Fibroblast of lung (primary cell): ENCODE measurements at places on chromosomes 2 and 18.

DNA sequence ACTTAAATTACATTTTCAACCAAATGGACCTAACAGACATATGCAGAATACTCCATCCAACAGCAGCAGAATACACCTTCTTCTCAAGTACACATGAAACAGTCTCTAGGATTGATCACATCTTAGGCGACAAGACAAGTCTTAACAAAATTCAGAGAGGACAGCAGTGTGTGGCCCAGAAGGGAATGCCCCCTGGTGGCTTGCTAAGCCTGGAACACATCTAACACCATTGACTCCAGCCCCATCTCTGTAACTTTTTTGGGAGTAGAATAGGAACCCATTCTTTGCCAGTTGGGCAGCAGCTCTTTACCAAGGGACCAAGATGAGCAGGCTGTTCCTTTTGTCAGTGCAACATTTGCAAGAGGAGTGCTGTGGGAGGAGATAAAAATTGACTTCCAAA is 249.9 kb downstream of the PLCL1 start:
- peak; percentile 19 for DNase-seq

DNA sequence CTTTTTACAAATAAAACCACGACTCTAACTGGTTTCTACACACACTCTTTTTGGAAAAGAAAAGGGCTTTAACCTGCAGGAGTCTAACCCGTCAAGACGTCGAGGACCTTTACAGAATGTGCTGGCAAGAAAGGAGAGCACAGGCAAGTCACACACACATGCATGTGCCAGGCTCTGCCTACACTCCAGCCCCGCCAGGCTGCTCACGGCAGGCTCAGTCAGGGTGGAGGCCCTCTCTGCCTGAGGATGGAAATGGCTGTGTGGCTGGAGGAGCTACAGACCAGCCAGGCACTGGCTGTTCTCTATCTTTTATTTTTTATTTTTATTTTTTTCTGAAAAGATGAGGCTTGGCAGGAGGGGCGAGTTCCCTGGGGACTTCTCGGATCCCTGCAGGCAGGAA is 10.2 kb downstream of the SIX3 start:
- no peak for DNase-seq

GRCh38 chr2:200658278-200658864 is 72.6 kb downstream of the AOX1 start:
- DNase-seq = peak; percentile 23

DNA sequence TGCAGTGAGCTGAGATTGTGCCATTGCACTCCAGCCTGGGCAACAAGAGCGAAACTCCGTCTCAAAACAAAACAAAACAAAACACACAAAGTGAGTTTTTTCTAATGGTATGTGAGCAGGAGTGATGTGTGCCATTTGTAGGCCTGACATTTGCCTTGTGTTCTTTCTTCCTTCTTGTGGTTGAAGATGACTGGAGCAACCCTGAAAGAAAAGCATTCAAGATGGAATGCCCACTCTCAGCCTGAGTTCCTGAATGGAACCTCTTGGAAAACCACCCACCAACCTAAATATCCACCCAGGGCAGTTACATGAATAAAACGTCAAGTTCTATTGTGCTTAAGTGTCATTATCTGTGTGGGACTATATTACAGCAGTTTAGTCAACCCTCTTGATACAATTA is 26.5 kb downstream of the PGAP1 start:
- DNase-seq = no peak

- no peak for DNase-seq
Measured at GRCh38 chr2:100264651-100265050, 57.6 kb downstream of the LONRF2 start.

DNA sequence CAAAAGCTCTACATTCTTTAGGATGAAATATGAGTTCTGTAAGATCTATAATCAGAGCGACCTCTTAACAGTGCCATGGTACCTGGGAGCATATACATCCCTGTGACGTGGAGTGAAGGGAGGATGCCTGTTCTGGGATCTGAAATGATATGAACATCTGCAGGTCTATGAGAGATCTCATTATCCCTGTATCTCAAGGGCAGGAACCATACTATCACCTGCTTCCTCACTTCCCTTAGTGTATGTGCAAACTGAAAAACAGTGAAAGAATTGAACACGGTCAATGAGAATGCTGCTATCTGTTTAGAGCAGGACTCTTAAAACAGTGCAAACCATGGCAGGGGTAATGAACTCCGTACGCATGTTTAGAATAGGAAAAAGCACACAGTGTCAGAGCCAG is 364.0 kb downstream of the LPIN1 start:
- no peak for DNase-seq

- DNase-seq = no peak
Measured at GRCh38 chr2:1563943-1564891, 151.0 kb downstream of the TPO start.

GRCh38 chr2:66494708-66495107 is 59.8 kb downstream of the MEIS1 start:
- DNase-seq = peak; percentile 94

GRCh38 chr2:16008331-16008850 is 68.0 kb downstream of the MYCN start:
- DNase-seq = no peak

- peak; percentile 52 for DNase-seq
Measured at GRCh38 chr18:78981989-78982620, 2.5 kb downstream of the SALL3 start.

DNA sequence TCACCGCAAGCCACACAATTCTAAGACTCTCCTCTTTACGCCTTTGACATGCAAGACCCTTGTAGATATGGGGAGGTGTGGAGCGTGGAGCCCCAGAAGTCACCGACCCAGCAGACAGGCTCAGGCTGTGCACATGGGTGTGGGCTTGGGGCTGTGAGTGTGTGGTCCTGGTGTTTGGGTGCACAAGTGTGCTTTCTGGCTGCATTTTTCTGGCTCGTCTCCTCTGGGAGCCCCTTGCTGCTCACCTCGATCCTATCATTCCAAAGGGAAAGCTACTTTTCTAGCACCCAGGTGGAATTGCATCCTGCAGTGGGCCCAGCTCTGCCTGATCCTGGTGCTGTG is 143.0 kb downstream of the ACOXL start:
- no peak for DNase-seq

DNA sequence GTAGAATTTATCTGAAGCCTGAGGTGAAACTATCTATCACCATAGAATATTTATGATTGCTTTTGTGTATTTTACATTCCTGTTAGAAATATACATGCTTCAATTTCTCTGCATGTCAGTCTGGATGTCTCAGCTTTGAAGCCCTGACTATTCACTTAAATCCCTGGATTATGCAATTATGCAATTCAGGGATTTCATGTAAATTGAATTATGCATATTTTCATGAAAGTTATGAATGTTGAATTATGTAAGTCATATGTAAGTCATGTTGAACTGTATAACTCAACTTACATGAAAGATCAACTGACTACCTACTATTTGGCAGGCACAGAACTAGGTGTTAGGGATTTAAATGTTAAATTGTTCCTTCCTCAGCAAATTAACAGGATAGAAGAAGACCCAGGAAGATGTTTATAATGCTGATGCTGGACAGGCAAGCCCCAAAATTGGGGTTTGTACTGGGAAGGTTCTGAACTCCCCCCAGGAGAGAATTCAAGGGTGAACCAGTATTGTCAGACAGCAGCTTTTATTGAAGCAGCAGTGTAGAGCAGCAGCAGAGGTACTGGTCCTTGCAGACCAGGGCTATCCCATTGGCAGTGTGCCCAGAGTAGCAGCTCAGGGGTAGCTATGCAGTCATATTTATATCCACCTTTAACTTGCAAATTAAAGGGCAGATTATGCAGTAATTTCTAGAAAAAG is 236.5 kb downstream of the ZNF804A start:
- peak; percentile 2 for DNase-seq

DNA sequence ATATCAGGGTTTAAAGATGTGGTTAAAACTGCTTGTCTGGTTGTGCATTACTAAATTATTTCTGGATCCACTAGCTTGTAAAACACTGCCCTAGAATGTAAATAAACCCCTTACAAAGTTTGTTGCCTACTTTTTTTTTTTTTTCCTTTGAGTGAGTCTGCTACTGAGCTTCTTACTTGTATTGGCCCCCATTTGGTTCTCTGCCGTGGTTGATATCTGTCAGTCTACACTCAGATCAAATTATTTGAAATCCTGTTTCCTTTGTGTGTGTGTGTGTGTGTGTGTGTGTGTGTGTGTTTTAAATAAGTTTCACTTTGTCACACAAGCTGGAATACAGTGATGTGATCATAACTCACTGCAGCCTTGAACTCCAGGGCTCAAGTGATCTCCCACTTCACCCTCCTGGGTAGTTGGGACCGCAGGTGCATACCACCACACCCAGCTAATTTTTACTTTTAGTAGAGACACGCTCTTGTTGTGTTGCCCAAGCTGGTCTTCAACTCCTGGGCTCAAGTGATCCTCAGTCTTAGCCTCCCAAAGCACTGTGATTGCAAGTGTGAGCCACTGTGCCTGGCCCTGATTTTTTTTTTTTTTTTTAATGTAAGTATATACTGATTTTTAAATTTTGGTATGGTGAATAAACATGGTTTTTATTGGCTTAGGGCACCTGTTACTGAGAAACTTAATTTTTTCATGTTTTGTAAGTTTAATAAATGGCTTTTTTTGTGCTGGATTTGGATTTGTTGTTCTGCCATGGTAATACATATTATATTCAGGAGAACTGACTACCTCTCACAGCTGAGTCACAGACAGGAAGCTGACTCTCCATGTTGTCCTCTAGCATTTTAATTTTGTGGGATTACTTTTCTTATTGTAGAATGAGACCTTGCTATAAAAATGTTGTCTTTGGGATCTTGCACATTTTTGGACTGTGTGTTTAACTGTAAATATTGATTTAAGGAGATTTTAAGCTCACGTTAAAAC is 48.5 kb downstream of the MAP4K4 start:
- peak; percentile 84 for DNase-seq

DNA sequence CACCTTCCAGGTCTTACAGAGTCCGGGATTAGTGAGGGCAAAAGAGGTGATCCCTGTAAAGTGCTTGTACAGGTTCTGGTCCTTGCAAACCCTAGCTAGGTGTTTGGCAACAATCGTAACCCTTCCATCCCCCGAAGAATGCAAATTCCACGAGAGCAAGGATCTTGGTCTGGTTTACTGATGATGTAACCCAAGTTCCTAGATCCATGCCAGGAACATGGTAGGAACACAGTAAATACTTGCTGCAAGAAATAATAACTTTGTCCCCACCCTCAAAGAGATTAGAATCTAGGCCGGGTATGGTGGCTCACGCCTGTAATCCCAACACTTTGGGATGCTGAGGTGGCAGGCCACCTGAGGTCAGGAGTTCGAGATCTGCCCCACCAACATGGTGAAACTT is 6.8 kb upstream of the NEU2 start:
- peak; percentile 36 for DNase-seq

DNA sequence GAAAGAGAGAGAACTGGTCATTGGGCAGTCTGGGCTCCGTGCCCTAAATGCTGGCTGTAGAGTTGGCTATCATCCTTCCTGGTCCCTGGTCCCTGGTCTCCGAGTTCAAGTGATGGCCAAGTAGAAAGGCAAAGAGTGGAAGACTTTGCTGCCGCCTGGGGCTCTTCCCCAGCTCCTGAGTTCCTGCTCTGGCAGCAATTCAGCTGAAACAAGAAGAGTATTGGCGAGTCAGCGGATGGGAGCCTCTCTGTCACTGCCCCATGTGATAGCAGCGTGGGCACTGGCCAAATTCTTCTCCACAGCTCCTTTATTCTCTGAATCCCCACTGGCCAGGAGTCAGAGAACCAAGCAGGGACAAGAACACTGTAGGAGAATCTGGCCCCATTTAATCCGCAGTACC is 351.0 kb upstream of the POU3F3 start:
- DNase-seq = no peak

- DNase-seq = no peak
Measured at GRCh38 chr2:237027712-237028029, 58.0 kb upstream of the COPS8 start.

- peak; percentile 39 for DNase-seq
Measured at GRCh38 chr2:143177096-143177786, 48.0 kb downstream of the ARHGAP15 start.

DNA sequence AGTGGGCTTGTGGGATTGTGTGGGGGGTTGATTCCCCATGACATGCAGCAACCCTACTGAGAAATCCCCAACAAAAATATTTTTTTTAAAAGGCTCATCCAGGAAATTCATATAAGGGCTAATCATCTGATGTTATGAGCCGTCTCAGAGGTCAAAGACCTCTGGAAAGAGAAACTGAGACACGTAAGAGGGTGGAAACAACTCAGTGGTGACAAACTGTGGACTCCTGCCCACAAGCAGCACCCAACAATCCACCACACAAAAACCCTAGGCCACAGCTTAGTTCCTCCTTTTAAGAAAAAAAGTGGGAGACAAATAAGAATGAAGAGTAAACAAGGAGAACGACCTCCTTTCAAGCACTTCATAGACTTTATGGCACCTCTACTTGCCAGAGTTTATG is 1096.1 kb upstream of the NRXN1 start:
- DNase-seq = peak; percentile 12

DNA sequence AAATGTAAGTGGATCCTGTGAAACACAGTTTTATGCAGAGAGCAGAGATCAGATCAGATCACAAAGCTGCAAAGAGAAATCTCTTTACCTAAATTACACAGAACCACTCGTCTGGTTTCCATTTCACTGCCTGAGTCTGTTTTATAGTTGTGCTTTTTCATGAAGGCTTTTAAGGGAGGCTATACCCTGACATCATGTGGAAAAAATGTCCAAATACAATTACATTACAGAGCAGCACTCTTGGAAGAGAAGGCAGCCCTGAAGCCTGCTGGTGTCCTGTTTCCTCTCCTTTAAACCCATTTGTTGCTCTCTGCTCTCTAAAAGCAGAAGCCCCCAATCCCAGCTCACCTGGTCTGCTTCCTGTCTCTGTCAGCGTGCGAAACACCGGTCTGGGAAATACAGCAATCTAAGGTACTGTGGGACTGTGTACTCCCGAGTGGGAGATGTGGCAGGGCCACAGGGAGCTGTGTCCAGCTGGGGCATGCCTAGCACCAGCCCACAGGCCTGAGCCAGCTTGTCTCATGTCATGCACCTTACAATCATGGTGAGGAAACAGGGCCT is 24.8 kb upstream of the ZFP36L2 start:
- peak; percentile 83 for DNase-seq

- no peak for DNase-seq
Measured at GRCh38 chr18:80046431-80046830, 12.2 kb downstream of the RBFA start.

- DNase-seq = no peak
Measured at GRCh38 chr2:125576558-125576957, 1079.4 kb upstream of the GYPC start.

DNA sequence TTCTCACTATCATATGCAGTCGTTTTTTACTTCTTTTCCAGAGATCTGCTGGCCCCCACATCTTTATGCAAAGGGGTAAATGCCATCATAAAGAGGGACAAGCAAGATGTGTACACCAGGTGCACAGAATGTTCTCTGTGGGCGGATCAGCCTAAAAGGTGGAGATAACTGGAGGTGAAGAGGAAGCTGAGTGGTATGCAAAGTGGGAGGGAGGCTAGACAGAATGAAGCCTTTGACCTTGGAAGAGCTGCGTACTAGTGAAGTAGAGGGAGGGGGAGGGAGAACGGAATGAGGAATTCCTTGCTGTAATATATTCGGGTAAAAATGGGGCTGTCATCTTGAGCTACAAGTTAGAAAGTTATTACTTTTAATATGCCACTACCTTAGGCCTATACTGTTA is 287.5 kb upstream of the VRK2 start:
- no peak for DNase-seq
